T47D (cell line): ENCODE measurements at places on chromosomes 1 and 21.
A peak's percentile ranks its signal among the peaks of the same experiment; 100 is the strongest.

- no peak for DNase-seq
Observed at GRCh38 chr1:210482945-210483617, 154.4 kb downstream of the HHAT start.

DNA sequence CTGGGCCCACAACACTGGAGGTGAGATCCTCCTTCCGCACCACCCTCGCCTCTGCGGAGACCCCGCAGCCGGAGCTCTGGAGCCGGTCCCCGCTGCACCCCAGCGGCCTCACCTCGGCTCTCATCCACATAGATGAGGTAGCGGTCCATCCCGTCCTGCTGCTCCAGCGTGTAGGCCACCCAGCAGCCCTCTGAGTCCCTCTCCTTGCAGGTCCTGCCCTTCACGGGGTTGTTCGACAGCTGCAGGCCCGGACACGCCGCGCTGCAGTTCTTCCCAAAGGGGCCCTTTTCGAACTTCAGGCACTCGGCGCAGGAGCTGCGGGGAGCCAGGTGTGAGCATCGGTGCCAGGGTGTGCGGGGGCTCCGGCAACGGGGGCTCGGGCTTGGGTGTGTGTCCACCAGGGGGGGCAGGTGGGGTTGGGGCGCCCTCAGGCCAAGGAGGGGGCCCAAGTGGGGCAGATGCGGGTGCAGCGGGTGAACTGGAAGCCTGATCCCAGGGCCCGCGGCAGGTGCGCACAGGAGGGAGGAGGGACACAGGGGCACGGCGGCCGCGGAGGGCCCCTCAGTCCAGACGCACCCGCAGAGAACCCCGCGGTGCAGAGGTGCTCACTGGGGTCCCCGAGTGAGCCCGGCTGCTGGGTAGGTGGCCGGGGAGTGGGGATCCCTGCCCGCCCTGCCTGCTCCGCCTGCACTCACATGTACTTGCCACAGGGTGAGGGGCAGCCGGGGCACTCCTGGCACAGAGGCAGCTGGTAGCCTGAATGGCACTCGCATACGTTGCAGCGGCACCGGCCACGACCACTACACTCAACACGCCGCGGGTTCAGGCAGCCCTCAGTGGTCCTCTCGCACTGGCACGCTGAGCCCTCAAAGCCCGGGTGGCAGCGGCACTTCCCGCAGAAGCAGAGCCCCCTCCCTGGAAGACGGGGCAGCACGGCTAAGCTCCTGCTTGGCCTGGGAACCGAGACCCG lies 15.4 kb upstream of the PTTG1IP start:
- no peak for DNase-seq

GRCh38 chr1:218778257-218779126 lies 395.2 kb upstream of the LYPLAL1 start:
- DNase-seq, result no peak

- DNase-seq, result no peak
Observed at GRCh38 chr21:42348762-42349161, 2.0 kb downstream of the TFF2 start.

DNA sequence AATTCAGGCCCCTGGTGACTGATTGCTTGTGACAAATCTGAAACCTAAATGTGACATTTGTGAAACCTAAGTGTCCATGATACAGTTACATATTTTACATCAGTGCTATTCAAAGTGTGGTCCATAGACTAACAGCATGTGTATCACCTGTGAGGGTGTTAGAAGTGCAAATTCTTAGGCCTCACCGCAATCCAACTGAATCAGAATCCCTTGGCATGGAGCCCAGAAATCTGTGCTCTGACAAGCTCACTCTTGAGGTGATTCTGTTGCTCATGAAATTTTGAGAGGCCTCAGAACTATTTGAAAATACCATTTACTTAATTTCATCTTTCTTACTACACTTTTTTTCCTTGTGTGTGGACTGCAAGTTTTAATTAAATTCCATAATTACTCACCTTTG lies 587.9 kb downstream of the ADGRL2 start:
- no peak for DNase-seq

DNA sequence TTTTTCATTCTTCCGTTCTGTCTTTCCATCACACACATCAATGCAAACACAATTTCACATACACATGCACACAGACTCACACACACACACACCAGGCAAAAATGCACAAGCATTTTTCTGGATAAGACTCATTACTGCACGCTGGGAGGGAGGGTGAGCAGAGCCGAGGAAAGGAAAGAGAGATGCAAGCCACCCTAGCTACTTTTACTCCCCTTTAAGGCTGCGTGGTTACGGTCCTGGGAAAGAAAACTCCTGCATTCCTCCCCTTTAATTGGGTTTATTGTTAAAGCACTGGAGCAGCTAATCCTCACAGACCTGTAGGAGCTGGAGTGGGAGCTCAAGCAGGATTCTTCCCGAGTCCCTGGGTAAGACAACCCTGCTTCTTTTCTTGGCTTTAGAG lies at the start of gene CAMK1G:
TSS of gene CAMK1G (plus strand) at position 307 of the 400 bp plus-strand sequence. CDS start 11,270 bp downstream, outside the sequence.
- peak; percentile 53 for DNase-seq

GRCh38 chr21:41170442-41170841 lies 2.5 kb downstream of the BACE2 start:
- peak; percentile 74 for DNase-seq
